ENCODE measurements at places on chromosomes 4 and X.
A peak's percentile ranks its signal among the peaks of the same experiment; 100 is the strongest.

DNA sequence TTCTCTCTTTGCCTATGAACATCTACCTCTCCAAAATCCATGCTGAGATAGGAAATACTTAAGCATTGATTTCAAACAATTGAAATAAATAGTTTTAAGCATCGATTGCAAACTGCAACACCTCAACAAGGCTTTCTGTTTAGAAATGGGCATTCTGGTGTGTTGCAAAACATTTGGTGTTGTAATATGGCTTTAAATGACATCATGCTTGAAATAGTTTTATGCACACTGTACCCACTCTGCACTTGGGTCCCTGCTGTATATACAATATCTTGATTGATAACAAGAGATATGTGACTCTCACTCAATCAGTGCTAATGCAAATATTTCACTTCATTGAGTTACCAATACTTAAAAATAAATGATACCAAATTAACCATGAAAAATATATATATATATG is 964.9 kb upstream of the GRIA3 start:
- DNase-seq: no peak

DNA sequence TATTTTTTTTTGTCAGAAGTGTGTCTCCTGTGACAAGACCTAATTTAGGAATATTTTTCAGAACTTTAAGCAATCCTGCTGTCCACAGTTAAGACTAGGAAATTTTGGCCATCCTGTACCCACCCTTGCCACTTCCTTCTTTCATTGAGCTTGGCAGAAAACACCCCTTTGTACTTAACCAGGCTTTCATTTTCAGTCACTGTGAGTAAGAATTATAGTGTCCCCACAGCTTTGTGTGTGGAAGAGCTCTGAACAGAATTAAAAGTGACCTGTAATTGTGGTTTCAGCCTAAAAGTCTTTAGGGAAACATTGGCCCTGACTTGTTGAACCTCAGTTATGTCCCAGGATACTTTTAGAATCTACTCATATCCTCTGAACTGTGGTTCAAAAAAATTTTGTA is 153.7 kb upstream of the BMP3 start:
- peak; percentile 15 for DNase-seq

- DNase-seq: peak; percentile 0
Observed at GRCh38 chrX:102345916-102346315, 93.9 kb downstream of the NXF2B start.

GRCh38 chrX:109818976-109819375 is 85.9 kb upstream of the ACSL4 start:
- no peak for DNase-seq

DNA sequence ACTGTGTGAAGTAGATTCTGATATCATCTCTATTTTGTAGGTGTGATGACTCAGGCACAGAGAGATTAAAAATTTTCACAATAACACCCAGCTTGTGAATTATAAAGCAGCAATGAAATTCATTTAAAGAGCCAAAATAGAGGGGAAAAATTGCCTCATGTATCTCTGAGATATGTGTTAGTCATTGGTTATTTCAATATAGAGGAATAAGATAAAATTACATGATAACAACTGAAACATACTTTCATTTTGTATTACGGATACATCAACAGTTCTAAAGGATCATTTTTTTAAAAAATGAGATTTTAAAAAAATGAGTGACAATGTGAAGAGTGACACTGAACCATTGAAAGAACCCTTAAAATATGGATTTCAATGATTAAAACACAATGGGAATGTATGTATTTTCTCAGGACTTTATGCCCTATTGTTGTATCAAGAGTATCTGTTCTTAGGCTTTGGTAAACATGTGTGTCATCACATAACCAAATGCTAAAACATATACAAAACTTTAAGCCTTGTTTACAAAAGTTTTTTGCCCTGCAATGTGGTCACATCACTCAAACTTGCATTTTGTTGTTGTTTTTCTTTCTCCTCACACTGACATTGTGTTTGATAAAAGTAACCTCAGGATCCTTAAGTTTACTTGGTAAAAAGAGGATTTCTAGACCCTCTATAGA is 221.3 kb downstream of the ANTXR2 start:
- no peak for DNase-seq

DNA sequence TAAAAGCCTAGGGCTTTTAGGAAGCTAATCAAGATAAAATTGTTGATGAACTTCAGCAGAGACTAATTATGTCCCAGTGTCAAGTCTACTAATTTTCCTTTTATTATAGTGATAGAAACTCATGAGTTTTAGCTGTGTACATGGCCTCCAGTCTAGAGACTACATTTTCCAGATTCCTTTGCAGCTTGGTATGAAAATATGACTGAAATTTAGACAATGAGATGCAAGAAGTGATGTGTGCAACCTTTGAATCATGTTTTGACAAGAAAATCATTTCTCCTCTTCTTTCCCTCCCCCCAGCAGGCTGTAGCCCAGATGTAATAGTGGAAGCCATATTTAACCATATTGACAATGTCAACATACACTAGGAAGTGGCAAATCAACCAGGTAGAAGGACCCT is 30.3 kb upstream of the IL13RA2 start:
- no peak for DNase-seq

DNA sequence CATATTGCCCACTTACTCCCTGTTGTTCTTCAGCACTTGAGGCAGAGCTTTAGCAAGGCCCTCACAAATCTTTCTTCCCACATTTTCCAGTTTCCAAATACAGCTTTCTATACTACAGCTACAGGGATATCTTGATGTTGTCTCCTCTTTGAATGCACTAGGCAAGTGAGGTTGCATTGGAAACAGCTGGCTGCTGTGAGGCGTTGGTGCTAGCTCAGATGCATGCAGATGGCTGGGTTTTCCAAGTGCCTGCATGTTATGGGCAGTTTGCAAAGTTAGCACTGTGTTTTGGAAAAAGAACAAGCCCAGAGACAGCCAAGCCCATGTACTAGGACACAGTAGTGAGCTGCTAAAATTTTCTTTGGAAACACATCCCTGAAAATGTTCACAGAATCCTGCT is 315.1 kb upstream of the RASGEF1B start:
- DNase-seq: no peak

DNA sequence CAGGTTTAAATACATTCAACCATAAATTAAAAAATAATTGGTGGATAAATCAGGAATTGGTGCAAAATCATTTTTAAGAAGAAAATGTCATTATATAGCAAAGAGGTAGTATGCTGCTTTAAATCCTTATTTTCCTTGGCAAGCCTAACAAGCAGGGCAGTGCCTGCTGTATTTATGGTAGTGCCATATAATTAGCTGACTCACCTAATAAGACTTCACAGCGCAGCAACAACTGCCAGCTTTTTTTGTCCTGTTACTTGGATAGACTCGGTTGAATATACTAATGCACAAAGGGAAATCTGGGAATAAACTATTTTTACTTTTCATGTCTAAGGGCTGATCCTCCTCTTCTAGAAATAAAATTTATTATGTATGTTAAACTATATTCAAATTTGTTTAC is 99.1 kb downstream of the SNCA start:
- no peak for DNase-seq

DNA sequence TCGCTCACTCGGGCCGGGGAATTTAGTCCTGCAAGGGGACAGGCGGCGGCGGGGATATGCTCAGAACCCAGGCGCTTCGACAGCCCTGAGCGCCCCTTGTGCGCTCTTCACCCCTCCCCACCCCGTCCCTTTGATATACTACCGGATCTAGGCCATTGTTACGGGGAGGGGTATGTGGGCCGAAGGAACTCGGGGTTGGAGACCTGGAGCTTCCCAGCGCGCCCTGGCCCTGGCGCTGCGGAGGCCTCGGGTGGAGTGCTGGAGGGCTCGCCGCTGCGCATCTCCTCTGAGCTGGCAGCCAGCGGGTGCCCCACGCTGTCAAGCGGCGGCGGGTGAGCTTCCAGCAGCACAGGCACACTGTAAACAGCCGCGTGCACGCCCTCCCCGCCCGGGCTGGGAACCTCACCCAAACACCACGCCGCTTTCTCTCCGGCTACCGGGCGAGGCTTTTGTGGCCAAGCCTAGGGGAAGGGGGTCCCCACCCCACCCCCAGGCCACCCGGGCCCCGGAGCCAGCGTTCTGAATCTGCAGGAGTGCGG is 54.5 kb upstream of the BCOR start:
- no peak for DNase-seq

GRCh38 chrX:37347420-37347819 is 1.7 kb upstream of the PRRG1 start:
- DNase-seq: no peak

- DNase-seq: no peak
Observed at GRCh38 chr4:7291372-7292114, 99.2 kb downstream of the SORCS2 start.

- DNase-seq: no peak
Observed at GRCh38 chrX:31199056-31199839, 127.4 kb upstream of the FTHL17 start.

- DNase-seq: no peak
Observed at GRCh38 chrX:68588602-68589371, 58.7 kb upstream of the STARD8 start.

- DNase-seq: no peak
Observed at GRCh38 chr4:8853249-8853648, 18.4 kb downstream of the HMX1 start.

GRCh38 chr4:182189103-182189878 is 53.9 kb upstream of the TENM3 start:
- DNase-seq: no peak

- no peak for DNase-seq
Observed at GRCh38 chr4:161604516-161605300, 559.1 kb downstream of the FSTL5 start.

DNA sequence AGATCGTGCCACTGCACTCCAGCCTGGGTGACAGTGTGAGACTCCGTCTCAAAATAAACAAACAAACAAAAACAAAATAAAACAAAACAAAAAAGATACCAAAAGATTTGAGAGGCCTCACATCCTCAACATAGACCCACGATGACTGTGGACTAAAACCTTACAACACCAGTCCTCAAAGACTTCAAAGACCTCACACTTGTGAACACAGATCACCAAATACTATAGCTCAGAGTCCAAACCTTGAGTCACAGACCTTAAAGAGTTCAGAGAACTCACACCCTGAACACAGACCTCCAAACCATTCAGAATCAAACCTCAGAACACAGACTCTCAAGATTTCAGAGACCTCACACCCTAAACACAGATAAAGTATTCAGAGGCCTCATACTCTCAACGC is 12.7 kb upstream of the PAGE4 start:
- DNase-seq: no peak

GRCh38 chr4:6356076-6356560 is 86.5 kb downstream of the WFS1 start:
- no peak for DNase-seq

DNA sequence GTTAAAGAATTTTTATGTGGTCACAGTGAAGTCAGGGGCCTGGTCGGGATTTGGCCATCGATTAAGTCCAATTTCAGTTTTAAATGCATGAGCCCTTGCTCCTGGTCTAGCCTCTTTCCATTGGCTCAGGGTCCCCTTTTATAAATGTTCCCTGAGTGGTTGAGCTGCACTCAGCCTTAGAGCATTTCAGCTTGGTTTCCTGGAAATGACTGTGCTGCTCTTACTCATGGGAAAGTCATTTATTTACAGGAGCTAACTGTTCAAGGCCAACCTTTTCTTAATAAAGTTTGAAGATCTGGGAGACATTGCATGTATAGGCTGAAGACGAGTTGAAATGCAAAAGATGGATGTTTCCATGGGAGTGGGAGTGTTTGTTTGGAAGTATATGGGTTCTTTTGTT is 98.8 kb upstream of the CLNK start:
- no peak for DNase-seq

GRCh38 chr4:31045724-31046318 is 325.7 kb downstream of the PCDH7 start:
- DNase-seq: no peak

Data from GM12891 (cell line).